ENCODE measurements at places on chromosomes 6 and 20.
A peak's percentile ranks its signal among the peaks of the same experiment; 100 is the strongest.

GRCh38 chr6:52390361-52390727 is 28.4 kb downstream of the PAQR8 start:
- DNase-seq: peak; percentile 37

GRCh38 chr6:14144678-14145113 is 27.1 kb downstream of the CD83 start:
- DNase-seq: peak; percentile 46

DNA sequence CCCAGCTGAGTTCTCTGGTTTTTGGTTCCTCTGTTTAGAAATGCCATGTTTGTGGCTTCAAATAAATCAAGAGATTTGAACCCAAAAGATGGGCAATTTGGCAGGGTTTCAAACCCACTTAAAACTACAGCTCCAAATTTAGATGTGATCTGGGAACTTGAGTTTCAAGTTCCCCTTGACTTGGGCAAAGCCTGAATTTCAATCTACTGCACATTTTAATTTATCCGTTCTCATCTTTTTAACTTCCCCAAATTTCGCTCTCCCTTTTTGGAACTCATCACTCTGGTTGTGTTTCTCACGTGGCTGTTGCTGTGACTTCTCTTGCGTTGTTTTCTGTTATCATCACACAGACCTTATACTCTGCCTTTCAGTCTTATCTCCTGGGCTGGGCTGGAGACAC is 230.9 kb downstream of the CDC5L start:
- no peak for DNase-seq

- no peak for DNase-seq
These were observed 4.4 kb upstream of the IBTK start for GRCh38 chr6:82251942-82252341.

DNA sequence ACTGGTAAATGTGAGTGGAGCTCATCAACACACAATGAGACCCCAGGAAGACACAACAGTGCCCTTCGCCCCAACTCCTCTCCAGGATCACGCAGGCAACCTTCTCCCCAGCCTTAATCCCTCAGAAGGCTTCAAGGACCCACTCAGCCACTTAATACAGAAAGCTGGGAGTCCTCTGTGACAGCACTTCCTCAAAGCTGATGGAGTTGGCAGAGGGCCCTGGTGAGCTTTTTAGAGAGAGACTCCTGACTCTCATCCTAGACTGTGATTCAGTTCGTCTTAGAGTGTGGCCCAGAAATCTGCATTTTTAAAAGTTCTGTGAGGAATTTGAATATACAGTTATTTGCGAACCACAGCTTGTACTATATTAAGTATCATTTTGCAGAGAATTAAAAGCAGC is 187.7 kb downstream of the UST start:
- no peak for DNase-seq

- no peak for DNase-seq
These were observed 145.4 kb upstream of the FOXA2 start for GRCh38 chr20:22729616-22730236.
